GM23338 (cell line): ENCODE measurements at places on chromosomes 12 and 14.

DNA sequence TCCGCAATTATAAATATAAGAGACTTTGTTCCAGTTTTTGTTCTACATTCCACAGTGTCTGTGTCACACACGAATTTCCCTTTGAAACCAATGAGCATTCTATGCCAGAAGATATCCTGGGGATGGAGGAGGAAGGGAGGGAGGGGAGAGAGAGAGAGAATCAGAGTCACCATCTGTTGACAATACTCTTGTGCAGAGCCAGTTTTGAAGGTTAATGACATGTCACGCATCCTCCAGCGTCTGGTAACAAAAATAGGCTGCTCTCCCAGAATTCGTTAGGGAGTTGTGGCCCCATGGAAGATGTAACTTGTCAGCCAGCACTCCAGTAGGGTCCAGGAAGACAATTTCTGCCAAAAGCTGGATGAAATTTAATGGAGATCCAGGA lies 213.5 kb upstream of the KRR1 start:
- peaks cover 27% of the 10 kb centered on the region for H3K4me1 ChIP-seq
- H3K4me3 ChIP-seq: no peak overlapping the region
- H3K27me3 ChIP-seq: no peaks in the 10 kb centered on the region
- DNase-seq: no peak

DNA sequence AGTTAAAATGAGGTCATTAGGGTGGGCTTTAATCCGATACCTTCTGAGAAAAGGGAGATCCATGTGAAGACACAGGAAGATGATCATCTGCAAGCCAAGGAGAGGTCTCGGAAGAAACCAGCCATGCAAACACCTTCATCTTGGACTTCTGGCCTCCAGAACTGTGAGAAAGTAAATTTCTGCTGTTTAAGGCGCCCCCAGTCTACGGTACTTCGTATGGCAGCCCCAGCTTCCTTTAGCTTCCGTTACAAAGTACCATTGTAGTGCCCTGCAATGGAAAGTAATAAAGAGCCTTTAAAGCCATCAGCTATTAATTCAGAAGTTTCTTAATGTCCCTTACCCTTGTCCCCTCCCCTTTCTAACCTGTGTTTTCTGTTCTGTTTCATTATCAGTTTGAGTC lies 308.1 kb downstream of the AACS start:
- no peaks in the 10 kb centered on the region for H3K27me3 ChIP-seq
- no peak overlapping the region for H3K27ac ChIP-seq
- H3K4me1 ChIP-seq: 0 out of 2 replicates have a peak, but pooled peaks cover 9% of the 10 kb centered on the region

GRCh38 chr12:93050026-93050747 lies 121.1 kb upstream of the EEA1 start:
- peak; percentile 26 for DNase-seq
- H3K36me3 ChIP-seq: no peaks in the 10 kb centered on the region; the same call in 1 of the 2 replicates
- H3K4me3 ChIP-seq: no peak overlapping the region
- H3K27ac ChIP-seq: no peak overlapping the region

DNA sequence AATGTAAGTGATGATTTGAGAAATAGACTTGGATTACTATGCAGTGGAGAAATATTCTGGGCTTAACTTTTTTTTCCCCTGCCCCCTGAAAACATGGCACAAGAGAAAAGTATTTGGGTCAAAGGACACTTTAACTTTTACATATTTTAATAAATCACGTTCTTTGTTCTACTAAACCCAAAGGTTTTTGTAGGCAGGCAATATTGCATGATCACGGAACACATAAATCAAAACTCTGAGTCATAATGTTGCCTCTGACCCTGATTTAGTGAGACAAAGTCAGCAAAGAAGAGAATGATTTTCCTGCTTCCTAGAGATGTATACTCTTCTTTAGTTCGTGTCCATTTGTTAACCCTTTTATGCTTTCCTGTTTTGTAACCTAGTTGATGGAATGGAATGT lies 38.0 kb downstream of the ABCD2 start:
- no peak overlapping the region for H3K27ac ChIP-seq
- no peaks in the 10 kb centered on the region for H3K27me3 ChIP-seq
- H3K4me3 ChIP-seq: no peak overlapping the region
- DNase-seq: no peak
- peaks cover 2% of the 10 kb centered on the region for H3K4me1 ChIP-seq
